ENCODE measurements at places on chromosomes 7 and 10.

GRCh38 chr10:119409906-119410305, 132.6 kb downstream of the RGS10 start:
- DNase-seq = no peak

- no peak for DNase-seq
These were observed 113.3 kb downstream of the ITGA8 start for GRCh38 chr10:15606377-15606776.

DNA sequence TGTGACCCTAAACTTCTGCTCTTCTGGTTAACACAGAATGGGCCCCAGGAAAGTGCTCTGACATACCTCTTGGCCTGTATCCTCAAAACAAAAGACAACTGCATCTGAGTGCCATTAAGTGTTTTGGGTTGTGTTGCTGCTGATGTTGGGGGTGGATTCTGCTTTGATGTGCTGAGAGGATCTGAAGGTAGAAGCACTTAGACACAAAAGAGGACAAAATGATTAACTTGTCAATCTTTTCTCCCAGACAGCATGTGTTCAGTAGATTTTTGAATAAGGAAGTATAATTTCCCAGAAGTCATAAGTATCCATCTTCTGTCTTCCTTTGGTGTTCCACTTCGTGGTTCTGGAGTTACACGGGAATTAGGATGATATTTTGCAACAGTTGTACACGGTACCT, 16.1 kb upstream of the TMEM178B start:
- DNase-seq = no peak

GRCh38 chr7:128833148-128833945, 3.1 kb downstream of the FLNC start:
- peak; percentile 90 for DNase-seq

GRCh38 chr7:111531993-111532392, 30.3 kb downstream of the IMMP2L start:
- DNase-seq = no peak

- DNase-seq = peak; percentile 82
These were observed 32.4 kb downstream of the KMT2E start for GRCh38 chr7:105046414-105046813.

- DNase-seq = no peak
These were observed 148.2 kb downstream of the KCND2 start for GRCh38 chr7:120421151-120421651.

Data from EH (cell line).